ENCODE measurements at places on chromosomes 7 and 10. TPM values are rescaled to one million over a fixed set of nuclear protein-coding genes. Genes with fewer than 3 reads are reported as not detected.

DNA sequence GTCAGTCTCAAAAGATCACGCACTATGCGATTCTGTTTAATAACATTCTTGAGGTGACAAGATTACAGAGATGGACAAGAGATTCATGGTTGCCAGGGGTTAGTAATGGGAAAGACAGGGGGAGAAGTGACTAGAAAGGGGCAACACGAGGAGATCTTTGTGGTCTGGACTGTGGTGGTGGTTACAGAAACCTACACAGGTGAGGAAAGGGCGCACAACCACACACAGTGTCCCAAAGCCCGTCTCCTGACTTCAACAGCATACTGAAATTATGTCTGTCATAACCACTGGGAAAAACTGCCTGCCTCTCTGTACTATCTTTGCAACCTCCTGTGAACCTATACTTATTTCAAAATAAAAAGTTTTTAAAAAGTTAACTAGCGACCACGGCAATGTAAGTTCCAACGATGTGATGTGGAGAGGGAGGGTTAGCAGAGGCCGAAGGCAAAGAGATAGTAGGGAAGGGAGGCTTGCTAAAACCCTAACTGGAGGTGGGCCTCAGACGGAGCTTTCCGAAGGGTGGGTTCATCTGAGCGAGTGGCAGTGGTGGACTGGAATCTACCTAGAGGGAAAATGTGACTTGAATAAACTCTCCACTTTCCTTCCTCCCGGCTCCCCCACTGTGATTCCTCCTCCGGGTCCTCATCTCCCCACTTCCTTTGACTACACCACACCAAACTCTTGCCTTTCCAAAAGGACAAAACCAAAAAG is 43.7 kb downstream of the GNA12 start:
- no peaks in the 10 kb centered on the region for H3K27me3 ChIP-seq
- no peak overlapping the region for H3K27ac ChIP-seq
- H3K4me1 ChIP-seq = peaks cover 44% of the 10 kb centered on the region
- H3K4me3 ChIP-seq = no peak overlapping the region
- no peak for DNase-seq

MUC3A gene
- total RNA-seq = not detected

GRCh38 chr7:22855049-22855392 is 32.4 kb upstream of the TOMM7 start:
- no peaks in the 10 kb centered on the region for H3K27me3 ChIP-seq
- H3K27ac ChIP-seq = peak overlapping the region; percentile 97
- peak overlapping the region; percentile 59 for H3K4me3 ChIP-seq
- peaks cover 55% of the 10 kb centered on the region for H3K4me1 ChIP-seq

IFIT2 gene
- total RNA-seq = 0.44 TPM

FKBP6 gene
- total RNA-seq = not detected

DNA sequence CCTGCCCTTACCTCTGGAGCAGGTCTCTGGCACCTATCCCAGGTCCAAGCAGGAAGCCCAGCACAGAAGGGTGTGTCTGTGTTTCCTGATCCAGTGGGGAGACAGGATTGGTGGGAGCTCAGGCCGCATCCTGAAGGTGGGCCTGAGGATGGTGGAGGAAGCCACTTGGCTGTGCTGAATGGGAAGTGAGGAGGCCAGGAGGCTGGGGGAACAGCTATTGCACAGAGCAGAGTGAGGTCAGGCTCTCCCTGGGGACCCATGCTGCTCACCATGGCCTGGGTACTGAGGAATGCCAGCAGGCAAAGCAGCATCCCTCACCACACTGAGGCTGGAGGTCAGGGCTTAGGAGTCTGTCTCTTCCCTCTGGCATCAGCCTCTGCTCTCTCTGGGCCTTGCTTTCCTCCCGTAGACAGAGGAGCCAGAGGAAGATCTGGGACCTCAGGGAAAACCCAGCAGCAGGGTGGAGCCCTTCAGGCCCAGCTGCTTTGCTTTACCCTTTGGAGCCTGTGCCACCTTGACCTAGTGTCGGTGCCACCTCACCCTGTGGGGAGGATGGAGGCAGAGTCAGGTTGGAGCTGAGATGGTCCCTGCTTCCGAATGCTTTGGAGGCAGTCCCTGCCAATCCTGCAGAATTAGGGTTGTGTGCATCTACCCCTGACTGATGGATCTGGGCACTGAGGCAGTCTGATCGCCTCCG is 39.0 kb downstream of the CDH23 start:
- H3K27ac ChIP-seq = no peak overlapping the region
- H3K27me3 ChIP-seq = no peaks in the 10 kb centered on the region
- DNase-seq = peak; percentile 28
- H3K4me3 ChIP-seq = no peak overlapping the region
- H3K36me3 ChIP-seq = no peaks in the 10 kb centered on the region

DNA sequence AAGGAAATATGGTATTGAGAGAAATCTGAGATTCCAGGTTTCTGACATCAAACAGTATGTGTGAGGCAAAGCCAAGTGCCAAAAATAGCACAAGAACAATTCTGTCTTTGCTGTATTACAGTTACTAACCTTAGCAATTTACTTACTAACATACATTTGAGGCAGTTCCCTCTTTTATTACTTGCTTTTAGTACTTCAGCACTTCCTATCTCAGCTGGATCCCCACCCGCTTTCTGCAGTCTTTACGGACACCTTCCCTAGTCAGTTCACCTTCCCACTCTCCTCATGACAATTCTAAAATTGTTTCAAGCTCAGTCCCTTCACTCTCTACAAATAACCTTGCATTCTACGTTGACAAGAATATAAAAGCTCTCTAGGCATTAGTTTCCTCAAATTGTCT is 79.2 kb downstream of the ELAPOR2 start:
- H3K27ac ChIP-seq = no peak overlapping the region
- H3K4me3 ChIP-seq = no peak overlapping the region
- H3K4me1 ChIP-seq = no peaks in the 10 kb centered on the region

GRCh38 chr7:128167042-128167701 is 73.9 kb upstream of the LEP start:
- no peak overlapping the region for H3K27ac ChIP-seq
- no peaks in the 10 kb centered on the region for H3K36me3 ChIP-seq
- no peak overlapping the region for H3K4me3 ChIP-seq

AKR1B15 gene
- 2.6 TPM for total RNA-seq
